Chondrocyte (in vitro differentiated cells): ENCODE measurements at places on chromosomes 5 and 9. TPM values are rescaled to one million over a fixed set of nuclear protein-coding genes. Genes with fewer than 3 reads are reported as not detected.

DNA sequence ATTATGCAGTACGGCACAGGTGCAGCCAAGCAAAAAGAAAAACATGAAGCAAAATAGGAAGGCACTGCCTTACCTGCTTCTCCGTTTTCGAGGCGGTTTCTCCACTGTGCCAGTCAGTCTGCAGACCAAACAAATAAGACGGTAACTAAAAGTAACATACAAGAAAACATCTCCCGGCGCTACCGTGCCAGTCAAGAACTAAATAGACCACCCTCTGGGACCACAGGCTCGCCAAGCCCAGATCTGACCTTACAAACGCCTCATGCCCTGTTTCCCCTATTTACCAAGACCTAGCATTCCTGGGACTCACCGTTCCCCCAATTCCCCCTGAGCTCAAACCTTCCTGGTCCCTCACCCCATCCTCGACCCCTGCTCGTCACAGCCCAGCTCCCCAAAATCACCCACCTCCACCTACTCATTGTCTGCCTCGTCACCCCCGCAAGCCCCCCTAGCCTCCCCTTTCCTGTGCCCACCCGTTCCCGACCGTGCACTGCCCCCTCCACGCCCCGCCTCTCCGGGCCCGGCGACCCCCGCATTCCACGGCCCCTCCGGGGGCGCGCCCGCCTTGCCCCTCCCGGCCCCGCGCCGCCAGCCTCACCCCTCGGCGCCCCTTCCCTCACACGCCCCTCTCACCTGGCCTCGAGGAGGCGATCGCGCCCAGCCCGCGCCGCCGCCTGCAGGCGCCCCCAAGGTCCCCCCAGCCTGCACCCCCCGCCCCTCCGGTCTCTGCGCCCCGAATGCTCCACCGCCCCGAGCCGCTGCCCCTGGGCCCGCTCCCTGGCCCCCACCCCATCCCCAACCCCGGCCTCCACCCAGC, 560 bp downstream of the SCAI start:
- H3K27me3 ChIP-seq: no peaks in the 10 kb centered on the region
- no peak for DNase-seq
- H3K27ac ChIP-seq: peak overlapping the region; percentile 80
- H3K36me3 ChIP-seq: peaks cover 3% of the 10 kb centered on the region
- H3K4me3 ChIP-seq: peak overlapping the region; percentile 94

DNA sequence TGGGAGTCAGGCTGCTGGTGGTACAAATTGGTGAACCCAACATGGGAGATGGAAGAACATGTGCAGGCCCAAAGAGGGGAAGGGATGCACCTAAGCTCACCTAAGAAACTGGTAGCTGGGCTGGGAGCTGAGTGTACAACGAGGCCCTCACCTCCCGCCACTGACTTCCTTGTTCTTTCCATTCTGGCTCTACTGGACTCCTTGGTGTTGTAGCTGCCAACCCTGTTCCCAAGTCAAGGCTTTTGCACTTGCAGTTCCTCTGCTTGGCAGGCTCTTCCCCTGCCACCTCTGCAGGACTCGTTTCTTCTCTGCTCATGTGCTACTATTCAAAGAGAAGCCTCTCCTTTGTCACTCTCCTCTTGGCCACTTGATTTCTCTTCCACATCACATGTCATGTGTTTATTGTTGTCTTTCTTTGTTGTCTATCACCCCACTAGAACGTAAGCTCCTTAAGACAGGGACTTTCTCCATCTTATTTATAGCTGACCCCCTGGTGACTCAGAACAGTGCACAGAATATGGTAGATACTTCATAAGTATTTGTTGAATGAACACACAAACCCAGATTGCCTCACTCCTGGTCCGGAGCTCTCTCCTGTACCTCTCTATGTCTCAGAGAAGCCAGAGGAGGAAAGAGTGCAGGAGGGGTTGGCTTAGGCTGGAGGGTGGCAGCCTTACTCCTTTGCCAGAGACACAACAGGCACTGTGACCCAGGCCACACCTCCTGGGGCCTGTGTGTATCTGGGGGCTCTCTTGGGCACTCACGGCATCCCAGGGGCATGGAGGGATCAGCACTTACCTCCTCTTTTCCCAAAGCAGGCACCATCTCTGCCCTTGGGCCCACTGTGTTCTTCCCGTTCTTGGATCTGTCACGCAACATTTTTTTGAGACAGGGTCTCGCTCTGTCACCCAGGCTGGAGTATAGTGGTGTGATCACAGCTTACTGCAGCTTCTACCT, 5.2 kb upstream of the SPINK4 start:
- peaks cover 7% of the 10 kb centered on the region for H3K4me1 ChIP-seq
- H3K27ac ChIP-seq: no peak overlapping the region
- H3K36me3 ChIP-seq: no peaks in the 10 kb centered on the region
- DNase-seq: no peak
- H3K27me3 ChIP-seq: peaks cover 9% of the 10 kb centered on the region
- no peak overlapping the region for H3K4me3 ChIP-seq

GRCh38 chr5:30832519-30832918, 361.0 kb upstream of the CDH6 start:
- no peaks in the 10 kb centered on the region for H3K27me3 ChIP-seq
- no peaks in the 10 kb centered on the region for H3K36me3 ChIP-seq
- H3K4me3 ChIP-seq: no peak overlapping the region
- DNase-seq: no peak

DNA sequence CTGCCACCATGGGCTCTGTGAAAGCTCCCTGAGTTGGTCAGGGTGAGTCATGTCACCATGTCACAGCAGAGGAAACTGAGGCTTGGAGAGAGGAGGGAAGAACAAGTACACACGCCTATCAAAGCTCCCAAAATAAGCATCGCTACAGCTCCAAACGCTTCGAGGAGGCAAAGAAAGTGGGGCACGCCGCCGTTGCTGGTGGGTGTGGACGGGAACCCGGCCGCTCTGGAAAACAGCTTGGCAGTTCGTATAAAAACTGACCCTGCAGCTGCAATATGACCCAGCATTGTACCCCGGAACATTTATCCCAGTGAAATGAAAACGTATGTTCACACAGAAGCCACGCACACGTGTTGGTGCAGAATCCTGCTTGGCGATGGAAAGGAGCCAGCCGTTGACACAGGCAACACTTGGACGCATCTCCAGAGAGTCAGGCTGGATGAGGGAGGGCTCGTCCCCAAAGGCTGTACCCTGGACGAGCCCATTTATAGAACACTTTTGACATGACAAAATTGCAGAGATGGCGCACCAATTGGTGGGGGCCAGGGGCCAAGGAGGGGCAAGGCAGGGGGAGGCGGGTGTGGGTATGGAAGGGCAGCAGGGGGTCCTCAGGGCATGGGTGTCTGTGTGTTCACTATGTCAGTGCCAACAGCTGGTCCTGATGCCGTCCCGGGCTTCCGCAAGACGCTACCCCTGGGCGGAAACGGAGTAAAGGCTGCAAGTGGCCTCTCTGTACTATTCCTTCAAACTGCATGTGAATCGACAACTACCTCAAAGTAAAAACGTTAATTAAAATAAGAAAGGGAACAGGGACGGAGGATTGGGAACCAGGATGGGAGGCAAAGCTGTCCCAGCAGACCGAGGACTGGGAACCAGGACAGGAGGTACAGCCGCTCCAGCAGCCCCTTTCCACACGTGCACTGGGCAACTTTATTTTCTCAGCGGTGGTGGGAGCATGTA, 173.0 kb downstream of the OLFM1 start:
- H3K36me3 ChIP-seq: no peaks in the 10 kb centered on the region
- no peak overlapping the region for H3K4me3 ChIP-seq
- H3K27ac ChIP-seq: no peak overlapping the region
- no peak for DNase-seq
- peaks cover 4% of the 10 kb centered on the region for H3K4me1 ChIP-seq

DNA sequence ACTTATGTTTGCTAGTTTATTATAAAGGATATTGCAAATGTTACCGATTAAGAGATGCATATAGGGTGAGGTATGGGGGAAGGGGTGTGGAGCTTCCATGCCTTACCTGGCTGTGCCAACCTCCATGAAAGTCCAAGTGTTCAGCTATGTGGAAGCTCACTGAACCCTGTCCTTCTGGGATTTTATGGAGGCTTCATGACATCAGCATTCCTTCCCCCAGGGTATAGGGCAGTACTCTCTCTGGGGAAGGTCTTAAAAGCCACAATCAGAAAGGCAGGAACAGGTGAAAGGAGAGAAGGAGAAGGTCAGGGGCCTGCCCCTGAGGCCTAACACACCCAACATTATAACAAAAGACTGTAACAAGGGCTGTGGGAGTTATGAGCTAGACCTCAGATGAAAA, 592.6 kb downstream of the PDE4D start:
- no peaks in the 10 kb centered on the region for H3K27me3 ChIP-seq
- DNase-seq: no peak
- H3K36me3 ChIP-seq: peaks cover 2% of the 10 kb centered on the region

GLDC gene
- total RNA-seq: 0.25 to 0.48 TPM (median 0.44 TPM) in 3 replicates

GRCh38 chr9:94697972-94698581, 28.4 kb upstream of the AOPEP start:
- peak overlapping the region; percentile 41 for H3K27ac ChIP-seq
- H3K4me1 ChIP-seq: peaks cover 25% of the 10 kb centered on the region
- no peaks in the 10 kb centered on the region for H3K27me3 ChIP-seq
- no peak for DNase-seq
- H3K4me3 ChIP-seq: no peak overlapping the region

ANKHD1 gene
- total RNA-seq: 61.4 to 79.8 TPM (median 67.7 TPM) in 3 replicates

CTXN3 gene
- not detected in 3 replicates for total RNA-seq

DNA sequence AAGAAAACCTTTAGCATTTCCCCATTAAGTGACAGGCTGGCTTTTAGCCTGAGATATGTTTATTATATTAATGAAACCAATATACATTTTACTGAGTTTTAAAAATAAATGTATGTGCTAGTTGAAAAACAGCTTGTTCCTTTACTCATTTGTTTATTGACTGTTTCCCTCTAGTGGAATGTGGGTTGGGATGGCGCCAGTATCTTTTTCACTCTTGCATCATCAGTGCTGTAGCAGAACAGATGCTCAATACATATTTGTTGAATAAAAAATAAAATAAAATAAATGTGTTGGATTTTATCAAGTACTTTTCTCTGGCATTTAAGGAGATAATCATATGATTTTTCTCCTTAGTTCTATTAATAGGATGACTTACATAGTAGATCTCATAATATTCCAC, 43.0 kb downstream of the FSTL4 start:
- DNase-seq: no peak
- peaks cover 4% of the 10 kb centered on the region for H3K36me3 ChIP-seq
- H3K4me3 ChIP-seq: no peak overlapping the region
- H3K27me3 ChIP-seq: peaks cover 38% of the 10 kb centered on the region

DNA sequence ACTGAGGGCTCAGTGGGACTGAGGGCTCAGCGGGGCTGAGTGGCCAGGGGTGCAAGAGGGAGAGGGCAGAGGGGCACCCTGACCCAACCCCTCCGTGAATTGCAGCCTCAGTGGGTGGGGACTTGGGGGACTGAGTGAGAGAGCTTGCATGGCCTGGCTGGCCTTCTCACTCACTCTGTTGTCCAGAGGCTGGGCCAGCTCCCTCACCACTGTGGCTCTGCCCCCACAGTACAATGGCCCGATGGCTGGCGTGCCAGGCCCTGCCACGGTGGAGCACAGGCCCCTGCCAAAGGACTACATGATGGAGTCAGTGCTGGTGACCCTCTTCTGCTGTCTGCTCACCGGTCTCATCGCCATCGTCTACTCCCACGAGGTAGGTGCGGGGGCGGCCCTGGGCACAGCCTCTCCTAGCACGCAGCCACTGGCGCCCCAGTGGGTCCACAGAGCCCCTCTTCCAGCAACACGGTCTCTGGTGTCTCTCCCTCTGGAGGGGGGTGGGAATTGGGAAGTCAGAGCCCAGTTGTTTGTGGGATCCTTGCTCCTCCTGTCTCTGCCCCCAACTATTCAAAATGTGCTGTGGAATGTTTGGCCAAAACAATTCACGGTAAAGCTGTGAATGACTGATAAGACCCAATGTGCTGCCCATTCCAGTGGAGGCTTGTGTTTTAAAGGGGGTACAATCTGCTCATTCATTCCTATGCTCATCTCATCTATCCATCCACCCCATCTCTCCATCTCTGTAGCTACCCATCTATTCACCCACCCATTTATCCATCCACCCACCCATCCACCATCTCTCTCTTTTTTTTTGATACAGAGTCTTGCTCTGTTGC, 10.7 kb downstream of the PRRT1B start:
- DNase-seq: no peak
- no peak overlapping the region for H3K4me3 ChIP-seq
- H3K36me3 ChIP-seq: peaks cover 4% of the 10 kb centered on the region
- H3K27me3 ChIP-seq: peaks cover 15% of the 10 kb centered on the region

DNA sequence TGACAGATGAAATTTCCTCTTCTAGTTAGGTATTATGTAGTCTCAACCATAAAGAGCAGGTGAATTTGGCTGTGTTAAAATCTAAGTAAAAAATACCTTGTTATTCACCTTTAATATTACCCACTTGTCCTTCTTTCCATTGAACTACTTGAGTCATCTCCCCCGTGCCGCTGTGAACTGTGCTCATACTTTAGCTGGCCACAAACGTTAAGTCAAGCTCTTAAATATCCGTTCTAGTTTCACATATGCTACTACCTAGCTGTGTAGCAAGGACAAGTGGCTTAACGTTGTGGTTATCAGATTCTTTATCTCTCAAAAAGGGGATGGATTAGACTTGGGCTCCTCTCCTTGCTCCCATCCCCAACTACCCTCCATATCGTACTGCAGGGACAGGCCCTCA, 110.4 kb downstream of the EFNA5 start:
- peaks cover 48% of the 10 kb centered on the region for H3K4me1 ChIP-seq
- no peaks in the 10 kb centered on the region for H3K36me3 ChIP-seq
- no peak for DNase-seq

DNA sequence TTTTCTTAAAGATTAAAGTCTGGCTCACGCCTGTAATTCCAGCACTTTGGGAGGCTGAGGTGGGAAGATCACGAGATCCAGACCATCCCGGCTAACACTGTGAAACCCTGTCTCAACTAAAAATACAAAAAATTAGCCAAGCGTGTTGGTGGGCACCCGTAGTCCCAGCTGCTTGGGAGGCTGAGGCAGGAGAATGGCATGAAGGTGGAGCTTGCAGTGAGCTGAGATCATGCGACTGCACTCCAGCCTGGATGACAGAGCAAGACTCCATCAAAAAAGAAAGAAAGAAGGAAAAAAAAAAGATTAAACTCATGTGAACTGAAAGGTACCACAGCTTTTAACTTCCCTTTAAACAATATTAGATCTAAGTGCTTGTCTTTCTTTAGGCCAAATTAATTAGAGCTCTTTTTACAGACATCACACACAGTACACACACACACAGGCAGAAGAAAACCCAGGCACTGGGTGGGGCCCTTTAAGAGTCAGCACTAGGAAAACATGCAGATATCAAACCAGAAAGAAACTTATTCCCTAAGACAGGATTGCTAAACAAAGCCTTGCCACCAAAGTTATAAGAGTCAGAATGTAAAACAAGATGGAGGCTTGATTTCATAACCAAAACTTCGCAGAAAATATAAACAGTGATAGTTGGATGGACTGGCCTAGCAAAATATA, 29.3 kb upstream of the UHRF2 start:
- peaks cover 26% of the 10 kb centered on the region for H3K4me1 ChIP-seq
- peak overlapping the region; percentile 29 for H3K4me3 ChIP-seq
- no peak for DNase-seq

ARSI gene
- 1.9 to 2.4 TPM (median 2.4 TPM) in 3 replicates for total RNA-seq

IFNA13 gene
- not detected in 3 replicates for total RNA-seq

- no peak overlapping the region for H3K27ac ChIP-seq
- peaks cover 3% of the 10 kb centered on the region for H3K36me3 ChIP-seq
- H3K27me3 ChIP-seq: peaks cover 18% of the 10 kb centered on the region
- no peak for DNase-seq
These were observed 57.4 kb upstream of the PTCH1 start for GRCh38 chr9:95574176-95574575.

- no peak for DNase-seq
- no peak overlapping the region for H3K4me3 ChIP-seq
- no peaks in the 10 kb centered on the region for H3K27me3 ChIP-seq
These were observed 53.7 kb downstream of the LHFPL2 start for GRCh38 chr5:78594610-78595457.

- no peak overlapping the region for H3K4me3 ChIP-seq
- DNase-seq: no peak
- no peaks in the 10 kb centered on the region for H3K27me3 ChIP-seq
- peaks cover 2% of the 10 kb centered on the region for H3K36me3 ChIP-seq
These were observed 148.8 kb downstream of the CCDC192 start for GRCh38 chr5:127851964-127852363.
